Transverse colon (tissue), 4 donors: ENCODE measurements at places on chromosomes 5 and 9. TPM values are rescaled to one million over a fixed set of nuclear protein-coding genes. Genes with fewer than 3 reads are reported as not detected.

DNA sequence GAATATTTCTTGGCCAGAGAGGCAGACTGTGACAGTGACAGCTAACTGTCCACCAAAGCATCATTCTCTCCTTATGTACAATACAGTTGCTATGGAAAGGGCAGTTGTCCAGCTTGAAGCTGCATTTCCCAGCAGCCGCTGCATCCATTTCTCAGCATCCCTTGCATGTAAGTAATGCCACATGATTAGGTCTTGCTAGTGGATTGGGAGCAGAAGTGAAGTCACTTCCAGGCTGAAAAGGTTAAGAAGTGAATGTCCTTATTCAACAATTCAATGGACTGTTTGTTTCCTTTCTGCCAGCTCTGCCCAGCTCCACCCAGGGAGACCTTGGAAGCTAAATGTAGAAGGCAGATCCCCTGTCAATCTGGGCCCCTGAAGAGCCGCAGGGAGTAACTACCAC, 26.1 kb upstream of the RETREG1 start:
- H3K4me3 ChIP-seq: no peak overlapping the region
- DNase-seq: no peak
- no peak overlapping the region for H3K27ac ChIP-seq
- H3K27me3 ChIP-seq: no peaks in the 10 kb centered on the region
- no peaks in the 10 kb centered on the region for H3K4me1 ChIP-seq
- H3K36me3 ChIP-seq: no peaks in the 10 kb centered on the region

ZNG1A gene
- 38.8 TPM for total RNA-seq

LEAP2 gene
- total RNA-seq: 5.3 TPM

FAM78A gene
- total RNA-seq: 1.00 TPM

DBH gene
- not detected for total RNA-seq

JAKMIP2 gene
- 0.37 TPM for total RNA-seq

GRCh38 chr5:58708456-58708855, 125.6 kb downstream of the RAB3C start:
- no peak overlapping the region for H3K27ac ChIP-seq
- no peaks in the 10 kb centered on the region for H3K27me3 ChIP-seq
- H3K4me3 ChIP-seq: no peak overlapping the region
- DNase-seq: no peak

GRCh38 chr9:84366683-84367082, 26.1 kb upstream of the SLC28A3 start:
- no peaks in the 10 kb centered on the region for H3K4me1 ChIP-seq
- DNase-seq: no peak
- H3K36me3 ChIP-seq: no peaks in the 10 kb centered on the region
- H3K27ac ChIP-seq: no peak overlapping the region
- H3K27me3 ChIP-seq: no peaks in the 10 kb centered on the region
- H3K4me3 ChIP-seq: no peak overlapping the region

DNA sequence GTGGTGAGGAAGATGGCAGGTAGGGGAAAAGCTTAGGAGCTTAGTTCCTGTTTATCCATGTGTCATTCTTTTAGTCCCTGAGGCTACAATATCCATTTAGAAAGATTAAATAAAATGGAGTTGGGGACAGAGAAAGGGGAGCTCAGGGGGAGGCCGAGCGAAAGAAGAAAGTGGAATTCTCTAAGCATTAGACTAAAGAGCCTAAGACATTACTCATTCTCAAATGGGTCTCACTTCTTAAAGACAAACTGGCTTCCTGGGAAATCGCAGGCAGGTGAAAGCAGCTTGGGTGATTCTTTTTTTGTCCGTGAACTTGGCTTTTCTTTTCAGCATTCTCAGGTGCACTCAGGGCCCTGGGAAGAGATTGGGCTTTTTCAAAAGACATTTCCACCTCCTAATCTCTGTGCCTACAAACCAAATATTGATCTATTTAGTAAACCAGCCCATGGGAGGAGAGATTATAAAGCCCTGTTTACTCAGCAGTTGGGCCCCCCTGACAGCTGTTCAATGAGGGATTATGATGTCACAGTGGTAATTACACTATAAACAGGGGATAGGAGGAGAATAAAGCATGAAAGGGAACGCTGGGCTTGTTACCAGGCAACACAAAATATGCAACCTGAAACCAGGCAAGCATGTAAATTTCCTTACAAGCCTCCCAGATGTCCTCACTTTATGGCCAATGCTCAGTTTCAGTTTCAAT, 584.0 kb downstream of the ACTL7B start:
- no peak overlapping the region for H3K4me3 ChIP-seq
- DNase-seq: peak; percentile 66
- H3K36me3 ChIP-seq: no peaks in the 10 kb centered on the region
- peaks cover 20% of the 10 kb centered on the region for H3K4me1 ChIP-seq
- H3K27me3 ChIP-seq: no peaks in the 10 kb centered on the region

RNF180 gene
- 3.0 TPM for total RNA-seq

PPP2R2B gene
- total RNA-seq: 1.9 TPM

- H3K27ac ChIP-seq: peak overlapping the region; percentile 55
- peaks cover 9% of the 10 kb centered on the region for H3K27me3 ChIP-seq
- no peak for DNase-seq
- H3K4me3 ChIP-seq: no peak overlapping the region
- peaks cover 7% of the 10 kb centered on the region for H3K4me1 ChIP-seq
- H3K36me3 ChIP-seq: no peaks in the 10 kb centered on the region
Observed at GRCh38 chr5:149141957-149142851, 911 bp downstream of the ABLIM3 start.

- no peaks in the 10 kb centered on the region for H3K27me3 ChIP-seq
- peak overlapping the region; percentile 95 for H3K27ac ChIP-seq
- H3K36me3 ChIP-seq: no peaks in the 10 kb centered on the region
- peak overlapping the region; percentile 19 for H3K4me3 ChIP-seq
- peak; percentile 35 for DNase-seq
Observed at GRCh38 chr9:128114326-128115186, 13.0 kb downstream of the PTGES2 start.

DNA sequence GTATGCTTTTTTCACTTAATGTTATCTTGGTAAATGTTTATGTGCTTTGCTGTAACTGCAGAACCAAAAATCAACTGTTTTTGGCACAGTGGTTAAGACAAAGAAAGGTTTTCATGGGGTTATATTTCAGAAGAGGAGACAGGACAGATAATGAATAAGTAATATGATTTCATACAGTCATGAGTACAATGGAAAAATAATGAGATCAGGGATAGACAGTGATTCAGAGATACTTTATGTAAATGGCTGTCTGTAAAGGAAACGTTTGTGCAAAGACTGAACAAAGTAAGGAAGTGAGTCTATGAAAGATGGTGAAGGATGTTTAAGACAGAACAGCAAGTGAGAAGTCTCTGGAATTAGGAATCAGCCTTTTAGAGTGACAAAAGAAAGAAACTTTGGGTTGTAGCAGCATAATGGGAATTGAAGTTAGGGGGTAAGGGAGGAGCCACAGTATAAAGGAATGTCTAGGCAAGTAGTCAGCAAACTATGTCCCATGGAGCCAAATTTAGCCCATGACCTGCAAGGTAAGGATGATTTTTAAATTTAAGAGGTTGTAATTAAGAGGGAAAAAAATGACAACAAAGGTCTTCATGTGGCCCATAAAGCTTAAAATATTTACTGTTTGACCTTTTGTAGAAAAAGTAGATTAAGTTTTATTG, 55.0 kb downstream of the TNPO1 start:
- H3K4me1 ChIP-seq: peaks cover 16% of the 10 kb centered on the region
- H3K36me3 ChIP-seq: no peaks in the 10 kb centered on the region
- no peak overlapping the region for H3K4me3 ChIP-seq
- DNase-seq: no peak
- no peak overlapping the region for H3K27ac ChIP-seq

DNA sequence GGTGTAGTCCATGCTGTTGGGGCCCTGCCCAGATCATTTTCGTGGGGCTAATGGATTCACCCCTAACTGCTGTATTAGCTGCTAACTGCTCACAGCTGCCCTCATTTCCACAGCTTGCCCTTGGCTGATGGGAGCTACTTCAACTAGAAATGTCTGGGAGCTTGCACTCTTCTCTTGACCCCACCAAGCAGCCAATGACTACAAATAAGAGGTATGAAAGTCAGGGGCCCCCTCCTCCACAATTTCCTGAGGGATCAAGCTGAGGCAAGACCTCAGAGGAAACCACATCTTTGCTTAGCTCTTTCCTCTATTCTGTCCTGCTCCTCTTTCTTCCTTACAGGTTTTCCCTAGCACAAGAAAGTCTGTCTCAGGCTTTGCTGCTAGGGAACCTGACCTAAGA, 397.5 kb downstream of the MLLT3 start:
- no peaks in the 10 kb centered on the region for H3K36me3 ChIP-seq
- no peak overlapping the region for H3K27ac ChIP-seq
- no peak for DNase-seq
- H3K27me3 ChIP-seq: no peaks in the 10 kb centered on the region
- no peaks in the 10 kb centered on the region for H3K4me1 ChIP-seq

GRCh38 chr5:115583474-115583873, 18.8 kb downstream of the TICAM2 start:
- no peak overlapping the region for H3K27ac ChIP-seq
- no peak overlapping the region for H3K4me3 ChIP-seq
- no peaks in the 10 kb centered on the region for H3K4me1 ChIP-seq
- no peak for DNase-seq
- no peaks in the 10 kb centered on the region for H3K27me3 ChIP-seq

- DNase-seq: no peak
- H3K4me3 ChIP-seq: no peak overlapping the region
- H3K27ac ChIP-seq: no peak overlapping the region
- H3K36me3 ChIP-seq: no peaks in the 10 kb centered on the region
- H3K27me3 ChIP-seq: no peaks in the 10 kb centered on the region
- peaks cover 6% of the 10 kb centered on the region for H3K4me1 ChIP-seq
Observed at GRCh38 chr5:54040018-54040417, 270.4 kb downstream of the ARL15 start.

RASGEF1C gene
- total RNA-seq: not detected

GRCh38 chr5:55638455-55638854, 73.7 kb downstream of the SLC38A9 start:
- no peaks in the 10 kb centered on the region for H3K27me3 ChIP-seq
- no peak for DNase-seq
- H3K27ac ChIP-seq: peak overlapping the region; percentile 46
- H3K4me1 ChIP-seq: peaks cover 31% of the 10 kb centered on the region
- no peak overlapping the region for H3K4me3 ChIP-seq
- no peaks in the 10 kb centered on the region for H3K36me3 ChIP-seq
